ENCODE measurements at places on chromosomes 5 and 9. TPM values are rescaled to one million over a fixed set of nuclear protein-coding genes. Genes with fewer than 3 reads are reported as not detected.

Gene WNK2
- total RNA-seq, result 16.7 TPM

Gene BAAT
- 0.09 TPM for total RNA-seq

Gene PDGFRB
- total RNA-seq, result 8.9 TPM

Gene ARID3C
- total RNA-seq, result 5.3 TPM

Gene CYLC2
- not detected for total RNA-seq

DNA sequence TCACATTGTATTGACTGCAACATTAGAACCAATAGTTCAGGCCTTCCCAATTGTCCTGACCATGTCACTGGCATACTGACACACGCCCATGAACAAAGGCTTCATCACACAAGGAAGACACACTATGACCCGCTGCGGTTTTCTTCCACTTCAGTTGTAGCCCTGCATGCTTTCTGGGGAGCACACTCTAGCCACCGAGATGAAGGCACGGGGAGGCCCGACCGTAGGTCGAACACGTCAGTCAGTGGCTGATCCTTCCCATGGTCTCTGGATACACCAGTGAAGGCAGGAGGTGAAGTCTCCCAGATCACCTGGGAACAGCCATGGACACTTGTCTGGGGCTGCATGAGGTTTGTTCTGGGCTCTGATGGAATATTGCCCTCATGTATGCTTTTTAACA, 224.7 kb downstream of the FSTL4 start:
- DNase-seq, result no peak

- DNase-seq, result no peak
Measured at GRCh38 chr9:112508377-112508776, 21.8 kb downstream of the KIAA1958 start.

DNA sequence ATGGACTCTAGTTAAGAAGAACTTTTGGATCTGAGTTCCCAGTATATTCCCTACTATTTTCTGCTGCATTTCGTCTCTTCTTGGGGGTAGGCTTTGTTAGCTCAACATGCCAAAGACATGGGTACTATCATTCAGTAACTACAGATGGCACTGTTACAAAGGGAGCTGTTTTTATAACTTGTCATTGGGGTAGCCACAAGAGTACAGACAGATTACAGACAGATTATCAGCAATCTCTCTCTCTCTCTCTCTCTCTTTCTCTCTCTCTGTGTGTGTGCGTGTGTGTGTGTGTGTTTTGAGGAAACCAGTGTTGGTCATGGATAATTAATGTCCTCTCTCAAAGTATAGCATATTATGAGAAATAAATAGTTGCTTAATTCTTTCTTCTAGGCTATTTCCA, 116.1 kb downstream of the WDR70 start:
- no peak for DNase-seq

DNA sequence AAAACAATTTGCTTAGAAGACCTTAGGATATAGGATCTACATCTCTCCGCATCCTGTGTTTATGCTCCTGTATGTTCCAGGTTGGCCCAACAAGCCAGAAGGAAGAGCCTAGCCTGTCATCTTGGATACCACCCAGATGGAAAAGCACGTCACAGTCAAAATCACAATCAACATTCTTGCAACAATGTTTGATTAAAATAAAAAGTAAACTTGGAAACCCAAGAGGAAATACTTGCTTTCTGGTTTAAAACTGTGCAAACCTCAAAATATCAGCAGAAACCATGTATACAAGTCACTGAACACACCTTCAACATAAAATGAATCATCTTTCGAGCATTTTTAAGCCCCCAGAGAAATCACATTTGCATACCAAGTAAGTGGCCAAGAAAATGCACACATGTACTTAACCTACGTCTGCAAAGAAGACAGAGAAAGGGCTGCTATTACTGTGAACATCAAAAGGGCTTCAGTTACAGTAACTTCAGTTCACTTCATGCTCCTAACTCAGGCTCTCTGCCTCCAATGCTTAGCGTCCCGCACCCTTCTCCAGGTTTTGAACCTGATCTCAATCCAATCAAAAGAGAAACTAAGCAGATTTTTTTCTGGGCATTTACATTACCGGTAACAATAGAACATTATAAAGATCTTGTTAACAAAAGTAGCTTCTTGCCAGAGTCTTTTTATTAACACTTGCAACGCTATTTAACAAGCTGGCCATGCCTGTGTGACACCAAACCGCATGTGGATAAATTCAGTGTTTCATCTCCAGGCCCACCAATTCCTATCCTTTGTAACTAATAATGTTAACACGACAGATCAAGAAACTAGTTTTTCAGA, 1.3 kb downstream of the ENC1 start:
- no peak for DNase-seq

DNA sequence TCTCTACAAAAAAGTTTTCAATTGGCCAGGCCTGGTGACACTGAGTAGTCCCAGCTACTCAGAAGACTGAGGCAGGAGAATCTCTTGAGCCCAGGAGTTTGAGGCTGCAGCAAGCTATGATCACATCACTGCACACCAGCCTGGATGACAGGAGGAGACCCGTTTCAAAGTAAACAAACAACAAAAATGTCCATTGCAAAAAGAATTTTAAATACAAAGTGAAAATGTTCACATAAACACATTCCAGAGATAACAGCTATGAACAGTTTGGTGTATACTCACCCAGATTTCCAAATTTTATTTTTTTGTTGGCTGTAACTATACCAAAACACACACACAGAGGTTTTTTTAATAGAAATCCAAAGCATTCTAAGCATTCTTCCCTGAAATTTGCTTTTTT, 39.8 kb downstream of the ADRA1B start:
- DNase-seq, result no peak
